Effector memory CD8-positive, alpha-beta T cell (primary cell): ENCODE measurements at places on chromosomes 7 and 10.
A peak's percentile ranks its signal among the peaks of the same experiment; 100 is the strongest.

GRCh38 chr10:74910976-74911350 is 84.6 kb downstream of the KAT6B start:
- no peak for DNase-seq

DNA sequence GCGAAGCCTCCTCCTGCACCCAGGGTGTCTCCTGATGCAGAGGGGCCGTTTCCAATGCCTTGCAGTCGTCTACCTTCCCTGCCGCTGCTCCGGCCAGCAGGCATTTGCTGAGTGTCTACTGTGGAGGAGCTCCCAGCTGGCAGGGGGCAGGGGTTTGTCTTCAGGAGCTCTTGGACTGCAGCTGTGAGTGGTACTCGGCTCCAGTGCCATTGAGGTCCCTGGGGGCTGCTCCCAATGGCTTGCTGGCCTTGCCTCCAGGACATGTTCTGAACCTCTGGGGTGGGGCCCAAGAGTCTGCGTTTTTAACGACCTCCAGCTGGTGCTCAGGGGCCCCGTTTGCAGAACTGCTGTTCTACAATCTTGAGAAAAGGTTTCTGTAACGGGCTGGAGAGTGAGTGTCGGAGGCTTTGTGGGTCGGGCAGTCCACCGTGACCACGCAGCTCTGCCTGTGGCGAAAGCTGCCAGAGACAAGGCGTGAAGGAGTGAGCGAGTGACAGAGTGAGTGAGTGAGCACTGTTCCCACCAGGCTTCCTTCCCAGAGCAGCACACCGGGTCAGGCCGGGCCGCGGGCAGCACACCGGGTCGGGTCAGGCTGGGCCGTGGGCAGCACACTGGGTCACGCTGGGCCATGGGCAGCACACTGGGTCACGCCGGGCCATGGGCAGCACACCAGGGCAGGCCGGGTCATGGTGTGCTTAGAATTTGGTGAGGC is 520.2 kb downstream of the PTPRN2 start:
- no peak for DNase-seq

GRCh38 chr10:21196822-21197395 is 299.8 kb upstream of the NEBL start:
- DNase-seq: no peak

DNA sequence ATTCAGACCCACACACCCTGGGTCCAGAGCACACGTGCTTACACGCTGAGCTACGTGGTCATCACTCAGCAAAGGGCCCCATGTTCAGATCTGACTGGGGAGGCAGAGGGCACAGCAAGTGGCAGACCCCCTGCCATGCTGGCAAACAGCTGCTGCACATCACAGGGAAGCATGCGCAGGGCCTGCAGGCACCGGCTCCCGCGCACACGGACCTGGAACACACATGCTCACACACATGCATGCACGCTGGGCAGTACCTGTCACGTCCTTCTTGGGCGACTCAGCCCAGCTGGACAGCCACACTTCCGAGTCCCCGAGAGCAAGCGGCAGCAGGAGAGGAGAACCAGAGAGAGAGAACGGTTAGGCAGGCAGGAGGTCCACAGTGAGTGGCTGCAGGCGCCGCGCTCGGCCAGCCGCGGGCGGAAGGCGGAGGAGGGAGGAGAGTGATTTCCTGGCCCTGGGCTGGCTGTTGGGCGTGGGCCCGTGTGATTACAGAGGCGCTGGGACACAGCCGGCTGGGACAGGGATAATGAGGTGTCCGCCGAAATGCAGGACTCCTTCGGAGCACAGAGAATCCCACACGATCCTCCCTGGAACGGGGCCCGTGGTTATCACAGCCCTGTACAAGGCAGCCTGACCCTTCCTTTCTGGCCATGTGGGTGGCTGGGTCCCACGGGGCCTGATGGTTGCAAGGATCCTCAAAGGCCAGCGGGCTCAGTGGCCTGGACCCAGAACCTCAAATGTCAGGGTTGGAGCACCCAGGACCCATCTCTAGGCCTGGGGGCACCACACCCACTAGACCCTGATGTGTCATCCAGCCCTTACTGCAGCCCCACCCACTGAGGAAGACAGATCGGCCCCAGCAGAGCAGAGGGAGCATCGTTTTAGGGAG is 175.1 kb downstream of the NEURL1 start:
- no peak for DNase-seq

- DNase-seq: no peak
Observed at GRCh38 chr10:28375399-28376354, 72.8 kb upstream of the MPP7 start.

DNA sequence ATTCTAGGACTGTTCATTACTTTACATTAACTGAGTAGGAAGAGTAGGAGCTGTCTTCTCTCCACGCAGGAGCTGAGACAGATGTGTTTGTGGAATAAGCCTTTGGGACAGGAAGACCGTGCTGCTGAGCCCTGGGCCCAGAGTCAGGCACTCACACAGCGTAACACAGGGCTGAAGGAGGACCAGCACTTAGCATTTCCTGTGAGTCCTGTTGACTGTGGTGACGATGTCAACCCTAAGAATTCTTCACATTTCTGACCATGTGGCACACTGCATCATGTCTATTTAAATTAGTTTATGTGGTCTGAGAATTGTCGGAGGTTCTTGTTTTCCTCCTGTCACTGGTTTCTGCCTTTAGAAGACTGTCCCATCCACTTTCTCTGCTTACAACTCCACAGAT is 117.2 kb downstream of the PIP4K2A start:
- DNase-seq: peak; percentile 43

- DNase-seq: no peak
Observed at GRCh38 chr7:104093127-104093526, 103.7 kb upstream of the RELN start.

DNA sequence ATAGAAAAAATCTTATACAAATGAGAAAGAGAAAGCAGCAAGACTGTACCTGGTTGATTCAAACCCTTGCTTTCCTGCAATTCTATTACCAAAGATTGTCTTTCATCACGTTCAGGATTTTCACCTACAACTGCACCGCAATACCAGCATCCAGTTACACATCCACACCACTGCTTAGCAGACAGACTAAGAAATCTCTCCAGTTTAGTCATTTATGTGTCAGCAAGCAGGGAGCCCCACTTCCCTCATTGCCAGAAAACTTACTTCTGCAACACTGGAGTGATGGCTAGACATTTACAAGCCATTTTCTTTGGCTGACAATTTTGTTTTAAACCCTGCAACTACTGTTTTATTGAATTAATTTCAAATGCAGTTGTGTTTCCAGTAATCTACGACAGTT is 359.6 kb upstream of the MEOX2 start:
- DNase-seq: no peak

DNA sequence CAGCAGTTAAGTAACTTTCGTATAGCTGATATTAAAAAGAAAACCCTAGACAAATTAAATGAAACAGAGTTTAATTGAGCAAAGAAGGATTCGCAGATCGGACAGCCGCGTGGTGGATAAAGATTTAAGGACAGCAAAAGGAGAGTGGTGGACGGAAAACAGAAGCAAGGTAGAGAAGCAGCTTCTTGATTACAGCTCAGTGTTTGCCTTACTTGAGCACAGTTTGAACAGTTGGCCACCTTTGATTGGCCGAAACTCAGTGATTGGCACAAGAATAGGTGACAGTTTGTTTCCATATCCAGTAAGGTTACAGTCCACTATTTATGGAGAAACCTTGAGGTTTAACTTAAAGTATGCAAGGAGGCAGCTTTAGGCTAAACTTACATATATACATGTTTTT is 231.7 kb downstream of the GALNT17 start:
- DNase-seq: no peak

DNA sequence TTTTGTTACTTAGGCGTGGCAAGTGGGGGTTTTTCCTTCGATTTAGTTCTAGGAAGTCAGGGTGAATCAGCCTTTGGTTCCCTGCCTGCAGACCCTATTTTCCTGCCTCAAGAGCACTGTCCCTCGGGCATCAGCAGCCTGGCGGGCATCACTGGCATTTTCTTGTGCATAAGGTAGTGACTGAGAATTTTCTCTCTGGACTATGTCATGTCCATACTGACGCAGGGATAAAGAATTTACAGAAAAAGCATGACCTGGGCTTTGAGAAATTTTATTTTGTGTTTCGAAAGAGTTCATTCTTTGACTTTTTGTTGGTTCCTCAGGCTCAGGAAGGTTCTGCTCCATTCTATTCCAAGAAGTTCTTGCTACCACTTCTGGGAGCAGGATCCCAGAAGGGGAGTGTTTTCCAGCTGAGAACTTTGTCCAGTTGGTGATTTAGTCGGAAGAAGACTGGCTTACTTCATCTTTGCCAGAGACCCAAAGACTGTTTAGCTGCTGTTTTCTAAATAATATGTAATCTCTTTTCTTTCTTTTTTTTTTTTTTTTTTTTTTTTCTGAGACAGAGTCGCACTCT is 213.9 kb upstream of the SH2B2 start:
- DNase-seq: no peak

DNA sequence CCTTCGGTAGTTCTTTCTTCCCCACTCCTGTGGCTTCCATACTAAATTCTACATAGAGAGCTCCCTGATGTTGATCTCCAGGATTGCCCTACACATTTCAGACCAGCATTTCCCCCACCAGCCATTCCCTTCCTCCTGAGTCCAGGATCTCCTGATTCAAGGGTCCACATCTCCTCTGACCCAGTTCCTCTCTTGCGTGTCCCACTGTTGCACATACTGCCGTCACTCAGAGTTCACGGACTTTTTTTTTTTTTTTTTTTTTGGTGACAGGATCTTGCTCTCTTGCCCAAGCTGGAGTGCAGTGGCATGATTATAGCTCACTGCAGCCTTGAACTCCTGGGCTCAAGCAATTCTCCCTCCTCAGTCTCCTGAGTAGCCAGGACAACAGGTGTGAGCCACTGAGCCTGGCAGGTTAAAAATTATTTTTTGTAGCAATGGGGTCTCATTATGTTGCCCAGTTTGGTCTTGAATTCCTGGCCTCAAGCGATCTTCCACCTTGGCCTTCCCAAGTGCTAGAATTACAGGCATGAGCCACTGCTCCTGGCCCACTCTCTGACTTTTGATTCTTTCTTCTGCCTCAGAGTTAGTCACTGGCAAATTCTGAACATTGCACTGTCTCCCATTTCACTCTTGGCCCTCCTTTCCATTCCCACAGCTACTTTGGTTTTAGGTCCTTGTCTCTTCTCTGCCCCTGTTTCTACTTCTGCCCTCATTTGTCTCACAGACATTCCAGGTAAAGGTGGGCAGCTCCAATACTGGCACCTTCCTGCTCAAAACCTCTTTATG is 29.6 kb upstream of the ZRANB1 start:
- DNase-seq: no peak

- no peak for DNase-seq
Observed at GRCh38 chr7:155733582-155734444, 78.5 kb downstream of the SHH start.
